SHP77 treated with DMSO at 0.1 percent for 48 hours (cell line): ENCODE measurements at places on chromosomes 16 and 17.

DNA sequence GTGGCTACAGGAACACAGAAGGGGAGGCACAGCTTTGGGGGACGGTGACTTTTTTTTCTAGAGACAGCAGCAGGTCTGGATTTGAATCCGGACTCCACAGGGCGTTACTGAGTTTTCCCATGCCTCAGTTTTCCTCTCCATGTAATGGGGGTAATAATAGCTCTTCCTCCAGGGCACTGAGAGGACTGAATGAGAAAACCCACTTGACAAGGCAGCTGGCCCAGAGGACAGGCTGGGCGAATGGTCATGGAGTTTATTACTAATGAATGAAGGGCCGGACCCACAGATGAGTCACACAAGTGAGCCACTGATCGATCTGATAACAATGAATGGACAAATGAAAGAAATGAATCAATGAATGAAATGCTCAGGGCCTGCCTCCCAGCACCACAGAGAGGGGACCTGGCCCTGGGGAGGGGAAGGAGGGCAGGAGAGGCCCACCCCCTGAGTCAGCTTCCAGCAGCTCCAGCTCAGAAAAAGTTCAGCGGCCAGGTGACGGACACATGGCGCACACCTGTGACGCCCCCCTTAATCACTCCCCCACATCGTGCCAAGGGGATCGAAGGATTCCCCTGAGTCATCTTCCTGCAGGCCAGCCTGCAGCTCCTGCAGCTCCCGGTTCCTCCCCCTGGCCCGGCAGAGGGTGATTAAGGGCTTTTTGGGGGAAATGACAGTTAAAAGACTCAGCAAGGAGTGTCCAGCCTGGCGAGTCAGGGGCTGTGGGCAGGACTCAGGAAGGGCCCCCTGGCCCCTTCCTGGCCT lies 54.3 kb downstream of the SOCS1 start:
- DNase-seq, result no peak

GRCh38 chr17:81601525-81602120 lies 35.3 kb downstream of the NPLOC4 start:
- DNase-seq, result peak; percentile 44

- no peak for DNase-seq
Observed at GRCh38 chr16:23837553-23838308, 1.9 kb downstream of the PRKCB start.

GRCh38 chr16:19868421-19868820 lies 16.2 kb downstream of the GPRC5B start:
- DNase-seq, result no peak

DNA sequence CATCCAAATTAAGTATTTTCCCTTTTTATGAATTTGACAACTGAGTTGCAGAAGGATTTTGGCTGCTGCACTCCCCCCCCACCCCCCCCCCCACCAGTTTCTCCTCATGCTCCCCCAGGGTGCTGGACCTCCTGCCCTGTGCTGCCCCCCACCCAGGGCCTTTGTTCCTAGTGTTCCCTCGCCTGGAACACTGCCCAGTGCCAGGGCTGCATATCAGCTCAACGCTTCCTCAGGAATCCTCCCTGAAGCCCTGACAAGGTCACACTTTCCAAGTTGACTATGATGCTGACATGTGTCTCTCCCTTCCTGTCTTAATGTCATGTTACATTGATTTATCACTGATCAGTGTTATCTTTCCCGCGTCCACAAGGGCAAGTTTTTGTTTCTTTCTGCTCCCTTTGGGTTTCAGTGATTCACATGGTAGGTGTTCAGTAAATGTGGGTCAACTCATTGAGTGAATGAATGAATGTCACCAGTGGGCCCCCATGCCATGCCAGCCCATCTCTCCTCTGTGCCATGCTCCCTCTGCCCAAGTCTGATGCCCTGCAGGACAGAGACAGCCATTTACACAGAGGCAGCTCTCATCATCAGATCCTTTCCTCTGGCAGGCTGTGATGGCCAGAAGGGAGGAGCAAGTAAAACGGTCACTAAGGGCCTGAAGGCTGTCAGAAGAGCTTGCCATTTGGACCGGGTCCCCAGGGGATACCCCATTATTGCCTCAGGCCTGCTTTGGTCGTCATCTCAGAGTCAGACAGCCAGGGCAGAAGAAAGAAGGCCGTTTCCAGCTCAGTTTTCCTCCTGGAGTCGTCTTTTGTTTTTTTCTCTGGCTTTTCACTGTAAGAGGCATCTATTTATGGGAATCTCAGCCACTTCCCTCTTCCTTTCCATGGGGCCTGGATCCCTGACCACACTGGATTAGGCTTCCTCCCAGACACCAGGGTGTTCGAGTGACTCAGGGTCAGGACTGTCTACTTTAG lies 386.2 kb downstream of the SNX29 start:
- no peak for DNase-seq

- no peak for DNase-seq
Observed at GRCh38 chr16:64586781-64587180, 535.1 kb downstream of the CDH11 start.

GRCh38 chr17:4566785-4567184 lies 6.4 kb upstream of the GGT6 start:
- peak; percentile 73 for DNase-seq

DNA sequence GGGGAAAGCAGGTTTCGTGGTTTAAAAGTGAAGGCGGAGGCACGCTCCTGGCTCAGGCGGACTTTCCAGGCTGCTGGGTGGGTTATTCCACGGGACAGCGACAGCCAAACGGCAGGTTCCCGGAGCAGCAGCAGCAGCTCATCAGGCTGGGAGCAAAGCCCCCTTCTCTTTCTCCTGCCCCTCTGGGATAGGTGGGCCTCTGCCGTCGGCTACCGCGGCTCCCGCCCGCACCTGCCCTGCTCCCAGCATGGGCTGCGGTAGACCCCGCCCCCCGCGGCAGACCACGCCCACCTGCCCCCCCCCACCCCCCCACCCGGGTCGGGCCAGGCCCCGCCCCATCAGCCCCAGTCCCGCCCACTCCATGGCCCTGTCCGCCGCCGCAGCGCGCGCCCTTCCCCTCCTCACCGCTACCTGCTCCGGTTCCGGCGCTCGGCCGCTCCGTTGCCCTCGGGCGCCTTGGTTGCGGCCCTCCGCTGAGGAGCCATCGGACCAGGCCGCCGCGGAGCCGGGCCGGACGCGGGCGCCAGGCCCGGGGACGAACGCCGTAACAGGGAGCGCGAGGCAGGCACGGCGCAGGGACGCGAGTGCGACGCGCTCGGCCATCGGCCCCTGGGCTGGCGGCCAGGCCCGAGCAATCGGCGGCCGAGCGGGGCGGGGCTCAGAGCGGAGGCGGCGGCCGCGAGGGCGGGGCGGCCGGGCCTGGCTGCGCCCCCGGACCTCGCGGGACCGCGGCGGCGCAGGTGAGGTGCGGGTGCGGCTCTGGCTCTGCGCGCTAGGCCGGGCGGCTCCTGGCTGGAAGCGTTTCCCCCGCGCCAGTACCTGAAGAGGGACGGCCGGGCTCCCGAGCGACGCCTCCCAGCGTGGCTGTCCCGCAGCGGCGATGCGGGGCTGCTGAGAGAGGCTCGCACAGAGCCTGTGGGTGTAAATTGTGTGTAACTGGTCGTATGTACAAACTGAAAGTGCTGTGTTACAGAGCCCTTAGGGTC lies at the start of the genes HEXD and OGFOD3:
HEXD (plus strand) TSS at position 347 of the 986 bp plus-strand sequence. CDS start 1,453 bp downstream, outside the sequence.
OGFOD3 (minus strand) TSS at position 586 of the 986 bp plus-strand sequence; CDS start at position 485, 101 bp downstream.
- DNase-seq, result peak; percentile 77

GRCh38 chr16:21156767-21157467 lies 1.6 kb upstream of the LDAF1 start:
- DNase-seq, result peak; percentile 21

DNA sequence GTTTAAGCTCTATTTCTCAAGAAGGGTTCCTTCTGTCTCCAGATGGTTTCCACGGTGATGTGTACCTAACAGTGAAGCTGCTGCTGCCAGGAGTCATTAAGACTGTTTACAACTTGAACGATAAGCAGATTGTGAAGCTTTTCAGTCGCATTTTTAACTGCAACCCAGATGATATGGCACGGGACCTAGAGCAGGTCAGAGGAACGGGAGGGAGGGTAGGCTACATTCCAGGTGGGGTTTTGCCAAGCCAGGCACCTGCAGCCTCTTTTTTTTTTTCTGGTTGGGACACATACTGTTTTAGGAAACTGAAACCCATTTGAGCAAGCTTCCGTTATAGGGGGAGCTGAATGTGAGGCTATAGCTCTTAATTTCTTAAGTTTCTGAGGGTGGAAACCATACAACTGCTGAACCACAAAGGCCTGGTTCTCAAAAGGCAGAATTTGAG lies 10.6 kb downstream of the LIG3 start:
- no peak for DNase-seq

GRCh38 chr17:8923762-8924161 lies 41.7 kb downstream of the PIK3R5 start:
- no peak for DNase-seq

GRCh38 chr16:64449506-64449905 lies 672.4 kb downstream of the CDH11 start:
- no peak for DNase-seq

DNA sequence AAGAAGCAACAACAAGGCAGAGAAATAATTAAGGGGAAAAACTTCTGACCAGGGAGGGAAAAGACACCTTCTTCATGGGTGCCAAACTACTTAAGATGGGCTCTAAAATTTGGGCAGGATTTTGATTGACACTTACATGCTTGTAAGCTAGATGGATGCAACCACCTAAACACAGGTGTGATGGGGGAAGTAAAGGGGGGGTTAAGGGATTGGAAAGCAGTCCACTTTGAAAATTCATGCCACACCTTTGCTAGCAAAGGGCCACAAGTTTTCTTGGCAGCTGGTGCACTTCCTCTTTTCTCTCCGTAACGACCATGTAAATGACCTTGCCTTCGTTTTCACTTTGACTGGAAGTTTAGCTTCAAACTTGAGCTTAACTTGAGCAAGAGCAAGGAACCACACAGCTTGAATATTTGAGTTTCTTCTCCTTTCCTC lies 14.3 kb upstream of the PRKAR1A start:
- no peak for DNase-seq

DNA sequence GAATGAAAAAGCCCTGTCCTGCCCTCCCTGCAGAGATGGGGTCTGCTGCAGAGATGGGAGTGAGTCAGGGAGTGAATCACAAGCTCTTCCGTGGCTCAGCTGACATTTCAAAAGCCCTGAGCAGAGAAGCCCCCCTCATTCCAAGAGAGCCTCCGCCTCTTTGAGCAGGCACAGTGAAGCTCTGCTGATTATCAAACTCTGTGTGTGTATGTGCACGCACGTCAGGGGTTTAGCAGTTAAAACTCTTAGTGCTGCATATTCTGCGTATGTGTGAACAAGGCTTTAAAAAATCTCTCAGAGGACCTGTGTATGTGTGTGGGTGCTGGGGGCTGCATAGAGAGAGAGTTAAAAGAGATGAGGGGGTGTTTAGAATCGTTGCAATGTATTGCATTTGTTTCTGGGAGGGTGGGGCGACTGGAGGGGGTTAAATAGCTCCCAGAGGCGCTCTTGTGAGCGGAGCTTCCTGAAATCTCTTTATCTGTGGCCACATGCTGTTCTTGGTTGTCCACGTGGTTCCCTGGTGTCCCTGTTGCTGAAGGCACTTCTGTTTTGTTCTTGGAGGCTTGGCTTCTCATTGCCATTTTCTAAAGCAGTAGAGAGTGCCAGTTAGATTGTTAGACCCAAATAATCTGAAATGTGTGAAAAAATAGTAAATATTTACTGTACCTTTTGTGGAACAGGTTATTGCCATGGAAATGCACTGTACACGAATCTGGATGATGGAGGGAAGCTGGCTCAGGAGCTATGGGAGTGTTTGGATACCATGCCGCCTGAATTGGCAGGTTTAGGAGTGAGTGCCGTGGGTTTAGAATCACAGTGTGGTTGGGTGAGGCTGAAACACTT lies 116.6 kb downstream of the PRKCB start:
- DNase-seq, result no peak

GRCh38 chr16:48025359-48025758 lies 130.4 kb downstream of the ABCC12 start:
- no peak for DNase-seq

- no peak for DNase-seq
Observed at GRCh38 chr17:70187383-70187782, 18.1 kb downstream of the KCNJ2 start.

DNA sequence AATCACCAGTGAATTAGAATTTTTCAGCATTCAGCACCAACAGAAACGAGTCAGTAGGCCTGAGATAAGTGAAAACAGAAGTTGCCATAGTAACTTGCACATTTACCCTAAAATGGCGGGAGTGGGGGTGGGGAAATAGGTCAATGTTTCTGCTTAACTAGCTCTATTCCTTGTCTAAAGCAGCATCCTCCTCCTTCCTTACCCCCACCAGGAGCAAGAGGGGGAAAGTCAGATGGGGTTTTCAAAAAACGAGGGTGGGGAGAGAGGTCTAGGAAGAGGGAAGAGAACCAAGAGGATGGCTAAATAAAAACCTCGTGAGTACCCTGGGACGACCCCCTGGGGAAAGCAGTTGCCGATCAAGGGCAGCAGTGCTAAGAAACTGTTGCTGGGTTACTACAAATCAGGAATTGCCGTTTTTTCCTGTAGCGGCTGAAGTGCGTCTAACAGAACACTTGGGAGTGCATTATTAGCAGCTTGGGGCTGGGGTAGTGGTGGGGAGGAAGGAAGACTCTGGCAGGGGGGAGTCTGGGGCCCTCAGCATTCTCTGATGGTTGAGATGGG lies 34.4 kb upstream of the MNT start:
- no peak for DNase-seq

DNA sequence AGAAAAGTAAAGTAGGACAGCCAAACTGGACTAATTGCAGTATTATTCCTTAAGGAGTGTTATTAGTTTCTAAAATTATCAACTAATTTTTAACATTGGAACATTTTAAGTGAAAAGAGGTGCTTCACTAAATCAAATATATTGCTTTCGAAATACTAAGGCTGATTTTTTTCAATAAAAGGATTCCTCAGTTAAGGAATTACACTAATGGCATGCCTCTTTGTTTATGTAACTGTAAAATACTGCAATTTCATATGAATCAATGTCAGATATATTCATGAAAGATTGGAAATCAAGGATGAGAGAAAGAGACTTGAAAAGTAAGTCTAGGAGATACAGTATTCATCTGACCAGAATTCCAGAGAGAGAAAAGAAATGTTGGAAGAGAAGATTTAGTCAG lies 129.8 kb downstream of the TANC2 start:
- no peak for DNase-seq

DNA sequence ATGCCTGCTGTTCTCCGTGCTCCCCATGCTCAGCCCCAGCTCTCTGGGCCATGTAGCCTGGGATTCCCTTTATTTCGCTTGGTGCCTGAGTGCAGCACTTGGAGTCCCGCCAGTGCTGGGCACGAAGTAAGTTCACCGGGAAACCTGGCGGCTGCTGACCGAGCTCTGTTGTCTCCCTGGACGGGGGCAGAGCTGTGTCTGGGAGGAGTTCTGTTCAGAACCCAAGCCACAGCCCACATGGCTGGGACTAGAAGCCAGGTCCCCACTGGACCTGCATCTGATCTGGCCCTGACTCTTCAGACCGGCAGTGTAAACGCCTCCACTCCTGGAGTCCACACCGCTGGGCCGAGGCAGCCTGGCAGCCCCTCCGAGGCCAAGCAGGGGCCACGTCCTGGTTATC lies 37.5 kb upstream of the CIBAR2 start:
- no peak for DNase-seq

GRCh38 chr17:69250641-69251040 lies 22.0 kb upstream of the ABCA10 start:
- no peak for DNase-seq

DNA sequence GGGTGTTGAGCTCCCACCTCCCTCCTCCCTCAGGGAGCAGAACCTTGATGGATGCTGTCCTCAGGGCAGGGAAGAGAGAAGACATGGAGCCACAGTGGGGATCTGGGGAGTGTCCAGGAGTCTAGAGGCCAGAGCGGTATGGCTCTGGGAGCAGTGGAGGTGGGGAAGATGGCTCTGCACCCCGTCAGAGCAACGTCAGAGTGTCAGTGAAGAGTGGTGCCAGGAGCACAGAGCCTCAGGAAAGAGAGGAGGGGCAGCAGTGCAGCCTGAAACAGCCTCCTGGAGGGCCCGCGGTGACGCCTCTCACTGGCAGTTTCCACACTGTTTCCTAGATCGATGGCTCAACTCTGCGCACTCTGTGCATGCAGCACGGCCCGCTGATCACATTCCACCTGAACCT lies 23.2 kb upstream of the SLC5A11 start:
- no peak for DNase-seq
